ENCODE measurements at places on chromosomes 16 and 17.

DNA sequence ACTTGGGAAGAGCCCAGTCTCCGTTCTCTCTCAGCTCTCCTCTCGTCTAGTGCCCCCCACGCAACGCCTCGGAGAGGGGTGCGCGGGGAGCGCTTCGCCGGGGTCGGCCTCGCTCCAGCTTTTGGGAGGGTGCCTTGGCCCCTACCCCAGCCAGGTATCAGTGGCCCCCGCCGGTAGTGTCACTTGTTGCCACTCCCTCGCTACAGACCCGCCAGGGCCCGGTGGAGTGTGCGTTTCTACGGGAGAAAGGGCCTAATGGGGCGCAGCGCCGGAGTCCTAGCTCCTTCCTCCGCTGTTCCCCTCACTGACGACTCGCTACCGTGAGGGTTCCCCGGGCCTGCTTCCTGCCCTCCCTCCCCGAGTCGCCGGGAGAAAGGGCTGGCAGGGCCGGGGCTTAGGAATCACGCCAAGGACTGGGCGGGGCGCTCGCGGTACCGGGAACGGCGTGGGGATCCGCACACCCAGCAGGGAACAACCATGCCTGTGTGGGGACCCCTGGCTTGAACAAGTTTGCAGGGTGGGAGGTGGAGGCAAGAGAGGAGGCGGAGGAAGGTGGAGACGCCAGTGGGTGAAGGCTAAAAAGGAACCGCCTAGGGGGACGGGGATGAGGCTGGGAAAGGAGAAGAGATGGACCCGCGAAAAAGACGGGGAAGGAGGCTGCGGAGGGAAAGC is 997 bp upstream of the CDH11 start:
- DNase-seq = no peak

- no peak for DNase-seq
Observed at GRCh38 chr17:61088556-61088955, 311.1 kb upstream of the TBX2 start.

GRCh38 chr16:47888734-47889133 is 267.1 kb downstream of the ABCC12 start:
- DNase-seq = no peak

DNA sequence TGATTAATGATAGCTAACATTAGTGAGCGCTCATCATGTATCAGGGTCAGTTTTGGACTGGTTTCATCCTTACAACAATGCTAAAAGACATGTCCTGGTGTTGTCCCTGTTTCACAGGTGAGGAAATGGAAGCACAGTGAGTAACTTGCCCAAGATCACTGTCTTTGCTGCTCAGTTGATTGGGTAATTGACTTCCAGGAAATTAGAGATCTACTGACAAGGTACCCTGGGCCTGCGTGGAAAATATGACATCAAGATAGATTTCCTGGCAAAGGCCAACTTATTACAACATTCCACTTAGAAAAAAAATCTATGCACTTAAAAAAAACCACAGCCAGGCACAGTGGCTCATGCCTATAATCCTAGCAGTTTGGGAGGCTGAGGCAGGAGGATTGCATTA is 96.3 kb downstream of the CYLD start:
- DNase-seq = no peak

- DNase-seq = no peak
Observed at GRCh38 chr16:85608515-85608885, 4.6 kb upstream of the GSE1 start.

DNA sequence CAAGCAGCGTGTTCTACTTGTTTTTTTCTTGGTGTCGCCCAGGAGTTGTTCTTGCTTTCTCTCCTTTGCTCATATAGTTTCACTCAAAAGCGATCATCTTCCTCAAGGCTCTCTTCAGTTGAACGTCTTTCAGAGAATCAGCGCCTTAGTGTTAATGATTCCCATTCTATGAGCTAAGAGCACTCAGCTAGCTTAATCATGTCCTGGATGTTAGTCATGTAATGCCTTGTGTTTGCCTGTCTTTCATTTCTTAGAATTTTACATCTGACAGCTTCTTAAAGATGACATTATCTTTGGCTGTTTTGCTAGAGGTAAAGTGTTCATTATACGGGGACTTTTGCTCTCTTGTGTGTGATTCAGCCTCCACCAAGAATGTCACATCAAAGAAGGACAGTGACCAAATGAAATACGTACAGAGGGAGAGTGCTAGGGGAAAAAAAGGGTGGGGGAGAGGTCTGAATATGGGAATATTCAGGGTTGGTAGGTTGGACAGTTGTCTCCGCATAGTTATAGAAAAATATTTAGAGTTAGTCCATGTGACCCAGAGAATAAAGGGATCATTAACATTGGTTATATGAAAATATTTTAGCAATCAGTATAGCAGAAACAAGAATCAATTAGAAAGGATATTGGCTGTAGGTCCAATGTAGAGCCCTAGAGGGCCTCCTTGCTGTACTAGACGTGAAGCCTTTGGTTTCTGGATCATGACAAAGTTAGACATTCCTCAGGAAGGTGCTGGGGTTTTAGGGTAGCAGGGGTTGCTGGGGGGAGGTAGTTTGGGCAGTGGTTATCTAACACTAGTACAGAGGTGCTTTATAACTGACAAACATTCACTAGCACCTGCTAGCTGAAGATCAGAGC is 31.9 kb upstream of the ANKFN1 start:
- DNase-seq = no peak

All from stimulated activated CD8-positive, alpha-beta memory T cell treated with anti-CD3 and anti-CD28 coated beads, Interleukin-7, amount 100 ng/mL, for 1 hour (primary cell).